ENCODE measurements at places on chromosomes 3 and 15.

GRCh38 chr3:52121813-52122212, 32.4 kb downstream of the POC1A start:
- DNase-seq = no peak

DNA sequence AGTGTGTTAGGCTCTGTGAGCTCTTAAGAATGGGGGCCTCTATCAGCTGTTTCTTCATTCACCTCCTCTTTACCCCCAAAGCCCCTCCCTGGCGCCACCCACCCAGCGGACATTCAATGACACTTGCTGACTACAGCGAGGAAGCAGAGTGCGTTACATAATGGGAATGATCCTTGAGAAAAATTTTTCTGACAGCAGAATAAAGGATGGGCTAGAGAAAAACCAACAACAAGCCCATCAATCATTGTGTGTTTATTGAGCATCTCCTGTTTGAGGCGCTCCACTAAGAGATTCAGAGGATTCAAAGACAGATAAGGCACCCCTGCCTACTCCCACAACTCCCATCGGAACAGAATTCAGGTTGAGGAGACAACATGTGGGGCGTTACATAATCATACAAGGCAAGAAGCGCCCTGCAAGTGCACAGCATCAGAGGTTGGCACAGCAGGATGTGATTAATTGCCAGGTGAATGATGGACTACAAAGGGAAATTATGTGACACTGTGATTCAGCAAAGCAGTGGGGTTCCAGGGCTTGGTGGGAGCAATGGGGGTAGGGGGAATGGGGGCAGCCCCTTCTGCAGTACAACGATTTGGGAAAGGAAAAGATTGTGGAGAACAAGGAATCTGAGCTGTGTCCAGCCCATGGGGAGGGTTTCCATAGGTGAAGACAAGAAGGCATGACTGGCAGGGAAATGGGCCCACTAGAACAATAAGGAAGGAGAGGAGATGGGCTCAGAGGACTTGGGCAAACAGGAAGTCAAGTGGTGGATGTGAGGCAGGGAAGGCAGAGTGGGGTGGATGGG, 141.3 kb upstream of the ATP2B2 start:
- no peak for DNase-seq

DNA sequence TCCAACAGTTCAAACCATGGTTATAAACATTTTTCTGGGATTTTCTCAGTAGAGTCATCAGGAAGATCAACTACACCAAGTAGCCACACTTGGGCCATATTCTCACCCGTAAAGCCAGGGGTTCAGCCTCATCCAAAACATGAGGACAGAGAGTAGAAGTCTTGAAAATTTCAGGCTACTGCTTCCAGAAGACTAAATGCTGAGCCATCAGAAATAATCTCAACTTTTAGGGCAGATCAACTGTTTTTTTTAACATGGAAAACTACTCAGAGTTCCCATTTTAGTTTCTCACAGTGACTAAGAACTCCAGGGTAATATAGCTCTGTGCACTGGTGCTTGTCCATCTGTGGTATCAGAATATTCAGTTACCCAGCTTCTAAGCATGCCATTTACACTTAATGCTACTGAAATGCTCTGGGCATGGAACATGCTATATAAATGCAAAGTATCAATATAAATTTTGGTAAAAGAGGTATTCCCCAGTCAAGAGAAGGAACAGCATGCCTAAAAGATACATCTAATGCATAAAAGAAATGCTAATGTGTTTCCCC, 300.1 kb upstream of the LRRN1 start:
- DNase-seq = no peak

DNA sequence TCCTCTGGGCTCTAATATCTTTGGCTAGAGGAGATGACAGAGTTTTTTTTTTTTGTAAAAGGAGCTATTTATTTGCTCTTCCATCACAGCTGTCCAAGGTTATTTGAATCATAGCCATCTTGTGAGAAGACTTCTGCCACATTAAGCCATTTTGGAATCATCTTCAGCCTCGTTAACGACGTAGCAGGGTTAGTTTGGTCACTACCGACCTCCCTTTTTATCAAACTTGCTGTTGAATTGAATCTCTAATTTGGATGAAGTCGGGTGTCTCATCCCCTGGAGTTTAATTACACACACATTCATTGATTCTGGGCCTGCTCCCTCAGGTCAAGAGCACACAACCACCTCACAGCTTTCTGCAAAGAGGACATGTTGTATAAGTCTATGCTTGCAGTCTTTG, 238.7 kb downstream of the CPNE4 start:
- DNase-seq = no peak

GRCh38 chr3:60953351-60953750, 297.9 kb downstream of the FHIT start:
- no peak for DNase-seq

DNA sequence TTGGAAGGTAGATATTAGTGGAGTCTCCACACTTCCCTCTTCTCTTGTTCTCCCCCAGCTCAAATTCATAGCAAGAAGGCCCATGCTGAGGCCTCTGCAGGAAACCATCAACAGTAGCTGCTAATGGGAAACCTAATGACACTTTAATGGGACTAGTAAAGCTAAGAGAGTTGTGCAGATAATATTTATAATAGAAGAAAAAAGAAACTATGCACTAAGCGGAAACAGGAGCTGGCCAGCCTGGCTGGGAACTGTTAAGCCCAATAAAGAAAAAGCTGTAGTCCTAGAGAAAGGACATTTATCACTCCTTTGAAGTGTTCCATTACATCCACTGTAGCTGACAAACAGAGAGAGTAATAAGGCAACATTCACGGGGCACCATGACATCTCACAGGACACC, 229.6 kb downstream of the IGSF11 start:
- peak; percentile 10 for DNase-seq

GRCh38 chr15:35445891-35446290, 100.1 kb downstream of the DPH6 start:
- no peak for DNase-seq
